Gastroesophageal sphincter (tissue), 4 donors: ENCODE measurements at places on chromosomes 2 and 18.

- ATAC-seq = peak; percentile 62
Measured at GRCh38 chr2:226583715-226584114, 215.9 kb downstream of the IRS1 start.

GRCh38 chr2:61993422-61994024 is 88.0 kb downstream of the COMMD1 start:
- ATAC-seq = no peak

DNA sequence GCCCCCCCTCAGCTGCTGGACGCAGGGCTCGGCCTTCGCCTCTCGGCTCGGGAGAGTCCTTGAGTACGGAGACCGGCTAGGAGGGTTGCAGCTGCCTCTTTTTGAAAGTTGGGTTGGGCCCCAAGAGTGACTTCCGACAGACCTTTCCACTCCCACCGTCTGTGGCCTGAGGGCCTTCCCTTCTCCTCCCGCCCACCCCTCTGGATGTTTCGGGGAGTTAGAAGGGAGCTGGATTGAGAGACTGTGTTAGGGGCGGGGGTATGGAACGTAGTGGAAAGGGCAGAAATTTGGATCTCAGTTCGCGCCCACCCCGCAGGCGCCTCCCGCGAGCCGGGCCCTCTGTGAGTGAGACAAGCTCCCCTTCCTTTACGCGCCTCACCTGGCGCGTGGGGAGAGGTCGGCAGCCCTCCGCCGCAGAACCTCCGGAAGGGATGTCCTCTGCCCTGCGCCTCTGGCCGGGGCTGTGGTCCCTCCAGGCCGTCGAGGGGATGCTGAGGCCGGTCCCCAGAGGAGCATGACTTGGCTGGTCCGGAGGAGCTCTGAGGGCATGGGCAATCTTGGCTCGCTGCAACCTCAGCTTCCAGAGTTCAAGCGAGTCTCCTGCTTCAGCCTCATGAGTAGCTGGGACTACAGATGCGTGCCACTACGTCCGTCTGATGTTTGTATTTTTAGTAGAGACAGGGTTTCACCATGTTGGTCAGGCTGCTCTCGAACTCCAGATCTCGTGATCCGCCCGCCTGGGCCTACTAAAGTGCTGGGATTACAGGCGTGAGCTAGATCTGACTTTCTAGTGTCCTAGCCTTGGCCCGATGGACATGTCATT is 15.9 kb downstream of the C2orf74 start:
- ATAC-seq = peak; percentile 2

GRCh38 chr18:14928396-14928795 is 180.4 kb downstream of the ANKRD30B start:
- ATAC-seq = no peak

- ATAC-seq = no peak
Measured at GRCh38 chr2:24104906-24105305, 18.2 kb downstream of the PFN4 start.

DNA sequence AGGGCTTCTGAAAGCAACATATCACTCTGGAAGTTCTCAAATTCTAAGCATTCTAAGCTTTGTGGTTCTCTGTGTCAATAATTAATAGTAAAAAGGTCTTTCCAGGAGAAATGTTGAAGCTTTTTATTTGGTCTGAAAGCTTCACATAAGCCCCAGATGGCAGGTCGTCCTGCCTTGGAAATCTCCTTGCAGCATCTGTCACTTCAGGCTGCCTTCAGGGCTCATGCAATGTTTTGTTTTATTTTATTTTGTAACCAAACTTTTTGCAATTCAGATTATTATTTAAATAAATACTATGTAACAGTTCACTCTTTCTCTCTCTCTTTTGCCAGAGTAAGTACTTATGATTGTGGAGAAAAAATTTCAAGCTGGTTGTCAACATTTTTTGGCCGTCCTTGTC is 46.7 kb upstream of the FHOD3 start:
- ATAC-seq = no peak

- peak; percentile 34 for ATAC-seq
Measured at GRCh38 chr18:25467226-25467987, 115.4 kb upstream of the ZNF521 start.

DNA sequence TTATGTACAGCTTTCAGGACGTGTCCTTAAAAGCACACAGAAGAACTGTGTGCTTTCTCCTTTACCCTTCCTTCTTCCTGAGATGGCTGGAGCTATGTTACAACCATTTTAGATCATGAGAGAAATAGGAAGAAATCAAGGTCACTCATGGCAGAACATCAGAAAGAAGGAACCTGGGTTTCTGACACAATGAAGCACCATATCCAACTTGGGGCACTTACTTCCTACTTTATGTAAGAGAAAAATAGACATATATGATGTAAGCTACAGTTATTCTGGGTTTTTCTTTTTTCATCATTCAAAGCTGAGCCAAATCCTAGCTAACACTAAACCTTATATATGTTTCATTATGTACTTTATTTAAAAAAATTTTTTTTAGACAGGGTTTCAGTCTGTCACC is 79.5 kb downstream of the FAM161A start:
- no peak for ATAC-seq

DNA sequence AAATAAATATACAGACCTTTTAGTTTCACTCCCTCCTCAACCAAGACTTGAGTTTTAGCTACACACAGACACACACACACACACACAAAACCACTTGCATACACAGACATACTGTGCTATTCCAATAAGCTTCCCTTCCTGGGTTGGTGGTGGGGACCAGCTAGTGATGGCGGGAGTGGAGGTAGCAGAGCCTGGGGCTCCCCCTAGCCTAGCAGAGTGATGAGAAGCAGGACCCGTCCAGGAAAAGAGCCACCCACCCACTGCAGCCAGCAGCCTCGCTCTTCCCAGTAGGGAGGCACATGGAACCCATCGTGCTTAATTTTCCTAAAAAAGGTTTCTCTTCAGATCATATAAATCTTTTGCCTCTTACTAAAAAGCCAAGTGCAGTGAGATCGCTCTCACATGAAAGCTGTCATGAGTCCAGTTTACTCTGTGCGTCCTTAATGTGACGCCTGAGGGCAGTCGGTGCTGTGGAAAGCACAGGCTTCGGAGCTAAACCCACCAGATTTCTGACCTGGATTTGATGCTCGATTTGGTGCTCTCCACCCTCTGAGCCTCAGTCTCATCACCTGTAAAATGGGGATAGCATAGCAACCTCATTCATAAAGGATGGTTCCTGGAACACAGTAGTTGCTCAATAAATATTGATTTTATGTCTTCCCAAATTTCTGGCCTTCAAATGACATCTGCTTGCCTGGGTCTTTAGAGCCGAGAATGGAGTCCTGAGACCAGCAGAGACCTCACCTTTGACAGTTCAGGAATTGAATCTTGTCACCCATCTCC is 60.1 kb upstream of the YWHAQ start:
- no peak for ATAC-seq

DNA sequence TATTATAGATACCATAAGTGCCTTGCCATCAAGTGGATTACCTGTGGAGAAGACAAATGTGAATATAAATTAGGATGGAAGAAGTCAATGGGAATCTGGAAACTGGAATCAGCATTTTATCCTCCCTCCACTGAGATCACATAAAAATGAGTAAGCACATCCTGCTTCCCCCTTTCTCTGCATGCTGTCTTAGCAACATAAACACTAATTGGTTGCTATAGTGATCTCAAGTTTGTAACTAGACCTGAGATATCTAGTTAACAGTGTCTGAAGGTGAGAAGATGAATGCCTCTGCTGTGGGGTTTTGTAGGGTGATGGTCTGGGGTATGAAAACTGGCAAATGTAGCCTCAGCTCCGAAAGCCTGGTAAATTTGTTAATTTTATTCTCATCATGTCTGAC is 1357.5 kb upstream of the CELF4 start:
- no peak for ATAC-seq

GRCh38 chr2:29255004-29255403 is 139.8 kb downstream of the CLIP4 start:
- no peak for ATAC-seq

DNA sequence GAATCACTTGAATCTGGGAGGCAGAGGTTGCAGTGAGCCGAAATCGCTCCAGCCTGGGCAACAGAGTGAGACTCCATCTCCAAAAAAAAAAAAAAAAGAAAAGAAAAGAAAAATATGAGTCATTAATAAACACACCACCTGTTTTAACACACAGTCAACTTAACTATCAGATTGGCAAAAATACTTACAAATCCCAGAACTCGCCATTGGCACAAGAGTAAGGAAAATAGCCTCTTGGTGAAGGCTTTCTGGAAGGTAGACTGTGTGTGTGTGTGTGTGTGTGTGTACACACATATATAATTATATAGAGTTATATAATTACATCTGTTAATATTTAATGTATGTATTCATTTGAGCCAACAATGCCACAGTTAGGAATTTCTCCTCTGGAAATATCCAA is 63.7 kb upstream of the UXS1 start:
- ATAC-seq = no peak
